Activated T-helper 1 cell treated with anti-CD3 and anti-CD28 coated beads, Interleukin-12 subunit alpha, Interleukin-12 subunit beta, Interleukin-2, Interleukin-4 antibody, amounts not matched to agents 30 ng/mL and 10 ng/mL and 1 ng/mL, durations not matched to agents 14 hours and 24 hours and 36 hours (primary cell): ENCODE measurements at places on chromosomes 11 and 22.

- peaks cover 5% of the 10 kb centered on the region for H3K27me3 ChIP-seq
- H3K36me3 ChIP-seq = no peaks in the 10 kb centered on the region
- DNase-seq = no peak
- no peak overlapping the region for H3K27ac ChIP-seq
- peaks cover 13% of the 10 kb centered on the region for H3K4me1 ChIP-seq
- no peak overlapping the region for H3K4me3 ChIP-seq
Measured at GRCh38 chr11:10650166-10650565, 43.4 kb downstream of the IRAG1 start.

GRCh38 chr22:26545385-26545784 is 33.1 kb upstream of the TFIP11 start:
- peaks cover 57% of the 10 kb centered on the region for H3K4me1 ChIP-seq
- H3K36me3 ChIP-seq = peaks cover 31% of the 10 kb centered on the region
- H3K27me3 ChIP-seq = no peaks in the 10 kb centered on the region
- no peak overlapping the region for H3K4me3 ChIP-seq
- H3K27ac ChIP-seq = no peak overlapping the region

DNA sequence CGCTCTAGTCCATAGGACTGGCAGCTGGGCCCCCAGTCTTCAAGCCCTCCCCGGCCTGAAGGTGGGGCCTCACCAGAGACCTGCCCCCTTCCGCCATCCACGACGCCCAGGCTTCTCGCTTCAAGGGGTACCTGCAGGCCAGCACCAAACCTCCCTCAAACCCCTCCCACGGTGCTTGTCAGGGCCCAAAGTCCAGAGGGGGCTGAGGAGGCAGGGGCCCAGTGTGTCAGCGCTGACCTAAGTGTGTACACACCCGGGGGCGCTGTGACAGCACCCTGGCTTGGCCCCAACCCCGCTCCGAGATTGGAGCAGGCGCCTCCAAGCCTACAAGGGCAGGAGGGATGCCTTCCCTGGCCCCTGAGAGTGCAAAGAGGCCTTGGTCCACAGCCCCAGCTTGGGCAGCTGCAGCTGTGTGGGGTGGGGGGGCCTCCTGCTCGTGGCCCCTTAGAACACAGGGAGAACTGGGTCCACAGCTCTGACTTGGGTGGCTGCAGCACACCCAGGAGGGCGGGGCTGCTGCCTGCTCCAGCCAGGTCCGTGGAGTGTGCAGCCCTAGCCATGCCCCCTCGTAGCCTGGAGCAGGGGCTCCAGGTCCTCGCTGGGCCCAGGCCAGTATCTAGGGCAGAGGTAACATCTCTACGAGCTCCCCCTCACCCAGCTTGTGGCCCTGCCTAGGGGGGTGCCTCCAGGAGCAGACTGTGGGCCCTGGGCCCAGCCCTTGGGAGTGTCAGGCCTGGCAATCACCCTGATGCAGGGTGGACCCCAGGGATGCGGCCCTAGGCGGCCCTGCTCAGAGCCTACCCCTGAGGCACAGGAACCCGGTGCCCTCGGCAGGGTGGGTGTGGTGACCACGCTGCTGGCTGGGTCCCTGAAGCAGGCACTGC is 4.9 kb downstream of the SBF2 start:
- H3K27me3 ChIP-seq = peaks cover 36% of the 10 kb centered on the region
- H3K27ac ChIP-seq = no peak overlapping the region
- DNase-seq = no peak
- H3K4me3 ChIP-seq = no peak overlapping the region
- H3K4me1 ChIP-seq = peaks cover 10% of the 10 kb centered on the region
- H3K36me3 ChIP-seq = no peaks in the 10 kb centered on the region

GRCh38 chr11:124769806-124770774 is 8.0 kb upstream of the ESAM start:
- H3K4me1 ChIP-seq = no peaks in the 10 kb centered on the region
- H3K27me3 ChIP-seq = no peaks in the 10 kb centered on the region
- no peak overlapping the region for H3K27ac ChIP-seq
- DNase-seq = no peak
- H3K36me3 ChIP-seq = peaks cover 16% of the 10 kb centered on the region

GRCh38 chr22:32720924-32721323 is 80.6 kb upstream of the TIMP3 start:
- peaks cover 5% of the 10 kb centered on the region for H3K36me3 ChIP-seq
- H3K4me3 ChIP-seq = no peak overlapping the region
- no peak overlapping the region for H3K27ac ChIP-seq
- H3K27me3 ChIP-seq = peaks cover 12% of the 10 kb centered on the region
- no peak for DNase-seq

GRCh38 chr11:37947821-37948220 is 1349.8 kb upstream of the RAG2 start:
- no peaks in the 10 kb centered on the region for H3K36me3 ChIP-seq
- DNase-seq = no peak
- no peaks in the 10 kb centered on the region for H3K27me3 ChIP-seq
- H3K4me3 ChIP-seq = no peak overlapping the region

- H3K36me3 ChIP-seq = peaks cover 25% of the 10 kb centered on the region
- peaks cover 72% of the 10 kb centered on the region for H3K4me1 ChIP-seq
- H3K27ac ChIP-seq = peak overlapping the region; percentile 23
- H3K27me3 ChIP-seq = no peaks in the 10 kb centered on the region
- H3K4me3 ChIP-seq = peak overlapping the region; percentile 30
Measured at GRCh38 chr22:26585104-26585790, 4.7 kb downstream of the TPST2 start.

DNA sequence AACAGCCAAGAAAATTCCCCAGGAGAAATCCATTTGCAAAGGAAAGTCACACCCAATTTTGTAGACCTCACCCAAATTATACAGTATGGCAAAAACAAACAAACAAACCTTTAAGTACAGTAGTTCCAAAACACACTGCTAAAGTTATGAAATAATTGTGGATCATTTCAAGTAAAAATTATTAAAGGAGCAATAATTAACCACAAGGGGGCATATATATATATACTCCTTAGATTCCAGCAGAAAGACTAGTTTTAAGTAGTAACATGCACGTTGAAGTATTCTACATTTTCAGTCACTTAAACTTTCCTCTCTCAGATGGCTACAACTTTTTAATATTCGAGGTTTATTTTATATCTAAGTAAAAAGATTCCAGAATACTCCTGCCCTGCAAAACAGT is 26.8 kb downstream of the RNF141 start:
- H3K27ac ChIP-seq = no peak overlapping the region
- H3K27me3 ChIP-seq = no peaks in the 10 kb centered on the region
- peaks cover 22% of the 10 kb centered on the region for H3K36me3 ChIP-seq
- DNase-seq = no peak
- no peak overlapping the region for H3K4me3 ChIP-seq

DNA sequence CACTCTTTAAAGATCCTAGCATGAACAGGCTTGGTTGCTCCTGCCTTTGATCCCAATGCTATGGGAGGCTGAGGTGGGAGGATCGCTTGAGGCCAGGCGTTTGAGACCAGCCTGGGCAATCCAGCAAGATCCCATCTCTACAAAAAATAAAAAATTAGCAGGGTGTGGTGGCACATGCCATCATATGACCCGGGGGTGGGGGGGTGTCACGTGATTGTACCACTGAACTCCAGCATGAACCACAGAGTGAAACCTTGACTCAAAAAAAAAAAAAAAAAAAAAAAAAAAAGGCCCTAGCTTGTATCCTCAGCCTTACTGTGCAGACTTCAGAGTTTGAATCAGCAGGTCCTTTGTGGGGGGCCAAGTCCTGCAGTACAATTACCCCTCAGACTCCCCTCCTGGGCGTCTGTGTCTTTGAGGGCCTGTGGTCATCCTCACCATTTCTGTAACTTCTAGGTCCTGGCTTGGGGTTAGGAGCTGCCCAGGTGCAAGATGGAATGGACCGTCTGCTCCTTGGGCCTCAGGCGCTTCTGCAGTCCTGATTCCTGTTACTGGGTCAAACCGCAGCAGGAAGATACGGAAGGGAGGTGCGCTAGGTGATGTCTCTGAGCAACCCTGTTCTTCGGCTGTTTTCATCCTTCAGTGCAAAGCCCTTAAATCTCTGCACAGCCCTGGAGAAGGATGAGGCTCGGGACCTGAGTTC is 208.1 kb downstream of the CTTN start:
- H3K36me3 ChIP-seq = no peaks in the 10 kb centered on the region
- no peaks in the 10 kb centered on the region for H3K4me1 ChIP-seq
- H3K27me3 ChIP-seq = peaks cover 9% of the 10 kb centered on the region
- DNase-seq = no peak
- H3K27ac ChIP-seq = no peak overlapping the region

DNA sequence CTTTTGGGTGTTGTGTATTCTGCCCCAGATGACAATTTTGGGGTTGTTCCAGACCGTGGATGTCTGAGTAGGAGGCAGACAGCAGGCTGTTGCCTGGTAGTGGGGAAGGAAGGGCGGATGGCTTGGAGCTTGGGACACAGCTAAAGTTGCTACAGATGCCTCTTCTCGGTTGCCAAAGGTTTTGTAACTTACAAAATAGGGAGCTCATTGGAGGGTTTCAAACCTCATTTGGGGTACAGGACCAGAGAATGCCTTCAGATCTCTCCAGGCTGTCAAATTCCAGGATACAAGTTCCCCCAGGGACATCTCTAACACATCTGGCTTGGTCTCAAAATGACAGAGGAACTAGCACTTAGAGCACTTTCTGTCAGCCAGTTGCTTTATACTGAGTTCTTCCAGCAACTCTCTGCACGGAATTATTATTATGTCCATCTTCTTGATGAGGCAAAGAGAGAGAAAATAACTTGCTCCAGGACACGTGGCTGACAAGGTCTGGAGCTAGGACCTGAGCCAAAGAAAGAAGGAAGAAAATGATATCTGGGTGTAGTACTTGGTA is 56.0 kb downstream of the SLC1A2 start:
- DNase-seq = no peak
- H3K4me3 ChIP-seq = no peak overlapping the region
- peaks cover 8% of the 10 kb centered on the region for H3K27me3 ChIP-seq
- H3K27ac ChIP-seq = no peak overlapping the region

DNA sequence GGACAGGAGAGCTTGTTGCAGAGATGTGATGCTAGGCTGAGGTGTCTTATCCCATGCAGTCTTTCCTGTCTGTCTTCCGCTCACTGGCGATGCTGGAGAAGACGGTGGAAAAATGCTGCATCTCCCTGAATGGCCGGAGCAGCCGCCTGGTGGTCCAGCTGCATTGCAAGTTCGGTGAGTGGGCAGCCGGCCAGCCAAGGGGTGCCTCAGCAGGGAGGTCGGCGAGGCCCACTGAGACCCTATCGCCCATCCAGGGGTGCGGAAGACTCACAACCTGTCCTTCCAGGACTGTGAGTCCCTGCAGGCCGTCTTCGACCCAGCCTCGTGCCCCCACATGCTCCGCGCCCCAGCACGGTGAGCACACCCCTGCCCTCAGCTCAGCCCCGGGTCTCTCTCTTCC is 1.7 kb downstream of the RAD9A start:
- DNase-seq = no peak
- peaks cover 51% of the 10 kb centered on the region for H3K4me1 ChIP-seq
- H3K27me3 ChIP-seq = no peaks in the 10 kb centered on the region
- H3K36me3 ChIP-seq = peaks cover 22% of the 10 kb centered on the region
- H3K27ac ChIP-seq = no peak overlapping the region

GRCh38 chr11:85893395-85893794 is 38.2 kb downstream of the CCDC83 start:
- no peaks in the 10 kb centered on the region for H3K4me1 ChIP-seq
- H3K4me3 ChIP-seq = no peak overlapping the region
- H3K36me3 ChIP-seq = peaks cover 1% of the 10 kb centered on the region
- DNase-seq = no peak
- no peak overlapping the region for H3K27ac ChIP-seq

DNA sequence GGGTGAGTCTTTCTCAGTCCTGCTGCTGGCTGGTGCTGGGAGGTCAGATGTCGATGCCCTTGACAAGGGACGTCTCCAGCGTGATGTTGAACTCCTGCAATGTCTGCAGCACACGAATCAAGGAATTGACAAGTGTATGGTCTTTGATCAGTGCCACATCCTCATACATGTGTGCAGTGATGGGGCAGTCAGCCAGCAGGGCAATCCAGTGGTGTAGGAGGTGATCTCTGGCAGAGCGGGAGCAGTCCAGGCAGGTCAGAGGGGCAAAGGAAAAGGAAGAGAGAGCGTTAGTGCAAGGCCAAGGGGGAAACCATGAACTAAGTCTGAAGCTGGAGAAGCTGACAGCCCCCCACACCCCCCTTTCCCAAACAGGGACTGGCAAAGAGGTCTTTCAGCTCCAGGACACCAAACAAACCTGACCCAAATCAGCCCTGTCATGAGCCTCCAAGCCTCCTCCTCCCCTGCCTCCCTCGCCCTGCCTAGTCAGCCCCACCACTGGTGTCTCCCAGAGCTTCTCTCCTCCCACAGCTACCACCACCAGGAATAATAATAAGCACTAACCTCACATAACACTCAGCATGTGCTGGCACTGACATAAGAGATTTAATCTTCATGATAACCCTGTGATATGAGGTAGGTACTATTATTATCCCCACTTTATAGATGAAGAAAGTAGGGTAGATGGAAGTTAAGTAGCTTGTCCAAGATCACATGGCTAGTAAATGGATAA is 48.4 kb upstream of the SCUBE2 start:
- H3K36me3 ChIP-seq = peaks cover 31% of the 10 kb centered on the region
- no peaks in the 10 kb centered on the region for H3K27me3 ChIP-seq
- DNase-seq = no peak
- peak overlapping the region; percentile 24 for H3K27ac ChIP-seq
- H3K4me1 ChIP-seq = peaks cover 29% of the 10 kb centered on the region

DNA sequence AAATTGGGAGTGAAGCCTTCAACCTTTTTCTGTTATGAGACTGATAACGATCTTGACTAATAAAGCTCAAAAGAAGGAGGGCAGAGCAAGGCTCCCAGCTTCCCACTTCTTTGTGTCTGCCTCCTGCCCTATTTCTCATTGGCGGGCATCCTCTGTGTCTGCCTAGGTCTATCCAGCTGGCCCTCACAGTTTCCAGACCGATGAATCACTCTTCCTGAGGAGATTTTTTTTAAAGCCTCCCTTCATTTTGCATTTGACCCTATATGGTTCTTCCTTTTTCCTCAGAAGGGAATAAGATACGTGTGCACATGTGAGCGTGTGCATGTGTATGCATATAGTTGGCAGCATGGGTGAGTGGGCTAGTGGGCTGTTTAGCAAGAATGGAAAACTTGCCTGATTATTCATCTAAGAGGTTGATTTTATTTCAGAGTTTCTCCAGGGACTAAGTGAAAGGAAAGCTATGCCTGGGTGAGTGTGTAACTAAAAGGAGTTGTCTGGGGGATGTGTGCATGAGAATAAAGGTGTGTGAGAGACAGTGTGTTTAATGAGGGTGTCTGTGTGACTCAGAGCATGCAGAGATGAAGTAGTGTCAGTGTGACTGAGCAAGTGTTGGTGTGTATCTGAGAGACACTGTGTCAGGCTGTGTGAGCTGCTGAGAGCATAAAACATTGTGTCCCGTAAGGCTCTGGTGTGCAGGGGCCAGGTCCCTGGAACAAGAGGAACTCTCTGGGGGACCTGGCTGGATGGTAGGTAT is 12.2 kb downstream of the PHLDB1 start:
- no peaks in the 10 kb centered on the region for H3K36me3 ChIP-seq
- H3K4me1 ChIP-seq = peaks cover 11% of the 10 kb centered on the region
- H3K4me3 ChIP-seq = no peak overlapping the region
- no peak for DNase-seq
- H3K27ac ChIP-seq = no peak overlapping the region
- H3K27me3 ChIP-seq = peaks cover 17% of the 10 kb centered on the region
